ENCODE measurements at places on chromosomes 7 and 10. TPM values are rescaled to one million over a fixed set of nuclear protein-coding genes. Genes with fewer than 3 reads are reported as not detected.

DNA sequence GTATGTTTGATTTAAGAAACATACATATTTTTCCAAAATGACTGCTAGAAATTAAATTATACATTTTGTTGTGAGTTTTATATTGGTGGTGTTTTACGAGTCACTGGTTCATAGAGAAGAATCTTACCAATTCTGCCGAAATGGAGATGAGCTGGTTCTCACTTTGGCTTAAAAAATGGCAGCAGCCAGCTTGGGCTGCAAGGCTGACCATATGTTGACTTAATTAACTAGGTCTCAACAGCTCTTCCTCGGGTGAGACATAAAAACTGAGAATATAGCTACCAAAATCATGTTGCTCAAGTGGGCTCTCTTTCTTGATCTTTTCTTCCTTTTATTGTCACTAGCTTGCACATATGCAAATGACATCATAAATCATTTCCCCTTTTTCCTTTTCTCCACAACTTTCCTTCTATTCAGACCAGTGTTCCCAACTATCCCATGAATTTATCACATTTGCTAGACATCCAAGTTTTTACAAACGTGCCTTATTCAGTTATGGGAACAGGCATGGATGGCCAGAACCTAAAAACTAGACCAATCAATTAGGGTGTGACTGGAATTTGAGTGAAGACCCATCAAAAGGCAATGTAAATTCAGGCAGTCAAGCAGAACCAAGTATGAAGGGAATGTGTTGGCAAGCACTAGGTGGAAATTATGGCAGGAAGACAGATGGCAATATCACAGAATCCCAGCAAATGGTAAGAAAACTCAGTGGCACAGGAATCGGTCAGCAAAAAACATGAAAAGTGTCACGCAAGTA is 6.4 kb upstream of the TSPAN12 start:
- DNase-seq: no peak

GRCh38 chr7:73966941-73967831 is 60.8 kb upstream of the ELN start:
- no peak for DNase-seq

- no peak for DNase-seq
Observed at GRCh38 chr7:101303102-101303701, 18.4 kb downstream of the IFT22 start.

GRCh38 chr7:26250239-26250638 is 41.4 kb upstream of the SNX10 start:
- DNase-seq: no peak

DNA sequence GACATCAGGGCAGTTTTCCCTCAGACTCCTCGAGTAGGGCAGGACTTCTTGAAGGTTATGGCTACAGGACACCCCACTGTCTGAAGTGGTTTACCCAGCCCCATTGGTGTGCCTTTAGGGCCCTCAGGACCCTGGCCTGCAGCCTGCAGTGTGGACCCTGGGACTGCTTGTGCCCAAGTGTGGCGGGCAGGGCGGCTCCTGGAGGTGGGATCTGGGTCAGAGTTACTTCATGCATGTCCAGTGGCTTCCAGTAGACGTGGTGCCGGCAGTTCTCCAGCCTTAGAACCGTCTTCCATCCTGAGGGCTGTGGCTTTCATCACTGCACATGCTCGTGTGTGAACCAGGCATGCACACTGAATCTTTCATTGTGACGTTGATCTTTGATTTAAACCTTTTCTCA is 16.7 kb downstream of the EIF3B start:
- DNase-seq: no peak

DNA sequence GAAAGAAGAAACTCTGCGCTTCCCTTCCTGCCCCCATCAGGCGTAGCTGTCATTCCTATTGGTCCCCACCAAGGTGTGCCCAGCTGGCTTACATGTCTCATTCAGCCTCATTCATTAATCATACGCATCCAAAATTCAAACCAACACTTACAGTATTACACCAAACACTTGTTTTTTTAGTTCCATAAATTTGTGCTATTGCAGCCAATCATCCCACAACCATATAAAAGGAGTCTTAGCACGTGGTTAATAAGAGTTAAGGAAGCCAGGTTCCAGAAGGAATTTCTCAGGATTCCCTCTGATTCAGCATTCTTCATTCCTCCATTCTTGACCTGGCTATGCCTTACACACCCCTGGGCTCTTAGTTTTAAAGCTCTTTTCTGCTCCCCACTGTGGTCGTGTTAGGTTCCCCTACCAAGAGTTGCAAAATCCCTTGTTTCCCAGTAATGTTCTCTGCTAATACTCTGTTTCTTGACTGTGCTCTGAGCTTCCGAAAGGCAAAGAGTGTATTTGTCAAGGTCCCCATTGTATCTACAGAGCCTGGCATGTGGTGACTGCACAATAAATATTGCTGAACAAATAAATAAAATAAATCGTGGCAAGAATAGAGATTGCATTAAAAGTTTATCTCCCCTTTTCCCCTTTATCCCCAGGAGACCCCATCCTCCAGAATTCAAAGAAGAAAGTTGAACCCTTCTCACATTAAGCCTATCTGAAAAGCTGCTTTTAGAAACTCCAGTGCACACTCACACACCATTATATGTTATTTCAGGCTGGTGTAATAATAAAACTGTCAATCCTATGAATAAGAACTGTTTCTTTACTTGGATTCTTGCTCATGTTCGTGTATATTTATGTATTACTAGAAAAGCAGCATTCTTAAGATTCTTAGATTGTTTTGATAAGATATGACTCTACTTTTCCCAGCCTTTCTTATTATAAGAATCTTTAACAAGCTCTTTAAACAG is 514.4 kb downstream of the INHBA start:
- DNase-seq: peak; percentile 52

The AKR1C4 gene
- polyA plus RNA-seq: not detected

The CALY gene
- polyA plus RNA-seq: 0.12 TPM

Measured in left kidney (tissue), 8 donors.